ENCODE measurements at places on chromosomes 4 and X. TPM values are rescaled to one million over a fixed set of nuclear protein-coding genes. Genes with fewer than 3 reads are reported as not detected.

The CTAG2 gene
- total RNA-seq = not detected

The CCSER1 gene
- total RNA-seq = 7.2 TPM

The NEUROG2 gene
- total RNA-seq = not detected

The VSIG4 gene
- total RNA-seq = not detected

The LGI2 gene
- total RNA-seq = 4.1 TPM

The PHEX gene
- 0.70 TPM for total RNA-seq

The HPSE gene
- total RNA-seq = 1.0 TPM

The CYBB gene
- 0.38 TPM for total RNA-seq

The NAP1L3 gene
- 25.4 TPM for total RNA-seq

The IGSF1 gene
- 8.8 TPM for total RNA-seq

The RBM41 gene
- 22.5 TPM for total RNA-seq

The CHRNA9 gene
- not detected for total RNA-seq

The NDST4 gene
- 0.09 TPM for total RNA-seq

DNA sequence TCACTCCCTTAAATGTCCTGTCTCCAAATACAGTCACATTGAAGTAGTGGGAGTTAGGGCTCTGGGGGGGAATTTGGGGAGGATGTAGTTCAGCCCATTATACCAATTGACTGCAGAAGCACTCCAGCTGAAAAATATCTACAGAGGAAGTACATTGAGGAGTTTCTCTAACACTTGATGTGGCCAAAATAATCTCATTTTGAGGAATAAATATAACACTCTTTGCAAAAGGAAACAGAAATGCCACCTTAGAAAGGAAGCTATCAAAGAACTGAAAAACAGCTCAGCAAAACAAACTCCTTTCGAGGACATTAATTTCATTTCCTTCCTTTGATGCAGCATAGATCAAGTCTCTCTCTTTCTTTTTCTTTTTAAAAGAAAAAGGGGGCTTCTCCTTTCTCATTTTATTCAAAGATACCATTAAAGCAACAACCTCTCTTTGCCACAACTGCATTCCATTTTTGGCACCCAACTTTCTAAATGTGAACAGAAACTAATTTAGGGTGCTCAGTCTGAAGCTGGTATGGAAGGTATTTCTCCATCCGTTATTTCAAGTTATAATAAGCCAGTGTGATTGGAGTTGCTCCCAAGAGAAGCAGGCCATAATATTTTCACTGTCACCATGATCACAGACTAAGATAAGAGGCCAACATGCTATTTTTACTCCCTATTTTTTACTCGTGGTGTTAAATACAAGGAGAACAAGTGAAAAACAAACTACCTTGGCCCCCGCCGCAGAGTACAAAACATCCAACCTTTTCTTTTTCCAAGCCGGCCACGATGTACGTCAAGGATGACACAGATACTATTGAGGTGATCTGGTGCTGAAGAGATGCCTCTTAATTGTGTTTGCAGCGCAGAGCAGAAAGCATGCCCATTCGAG lies 230.4 kb upstream of the GATB start:
- peaks cover 35% of the 10 kb centered on the region for H3K4me1 ChIP-seq
- H3K27me3 ChIP-seq = peaks cover 8% of the 10 kb centered on the region
- H3K4me3 ChIP-seq = no peak overlapping the region
- DNase-seq = no peak
- H3K36me3 ChIP-seq = no peaks in the 10 kb centered on the region
- peak overlapping the region; percentile 14 for H3K27ac ChIP-seq

DNA sequence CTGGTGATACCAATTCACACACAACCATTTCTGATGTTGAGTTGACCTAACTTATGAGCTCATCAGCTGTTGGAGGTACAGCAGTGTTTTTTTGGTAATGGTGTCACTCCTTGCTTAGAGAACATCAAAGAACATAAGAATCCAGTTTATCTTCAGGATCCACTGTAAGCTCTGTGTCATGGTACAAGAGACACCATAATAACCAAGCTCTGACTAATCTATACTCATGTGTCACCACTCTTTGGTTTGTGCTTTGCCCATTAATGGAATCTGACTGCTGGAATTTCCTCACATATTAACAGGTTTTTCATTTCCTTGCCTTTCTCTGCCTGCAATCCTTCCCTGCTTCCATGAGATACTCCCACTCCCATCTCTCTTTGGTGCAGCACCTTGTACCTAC lies 735.1 kb upstream of the LCORL start:
- peaks cover 6% of the 10 kb centered on the region for H3K4me1 ChIP-seq
- no peak overlapping the region for H3K27ac ChIP-seq
- H3K27me3 ChIP-seq = no peaks in the 10 kb centered on the region
- no peak for DNase-seq

GRCh38 chr4:24645765-24646550 lies 61.6 kb upstream of the DHX15 start:
- no peaks in the 10 kb centered on the region for H3K36me3 ChIP-seq
- no peak for DNase-seq
- H3K4me3 ChIP-seq = no peak overlapping the region
- no peaks in the 10 kb centered on the region for H3K27me3 ChIP-seq
- H3K27ac ChIP-seq = no peak overlapping the region

- H3K27ac ChIP-seq = no peak overlapping the region
Measured at GRCh38 chr4:182604161-182604622, 313.0 kb downstream of the DCTD start.

GRCh38 chrX:20995829-20996228 lies 378.4 kb upstream of the CNKSR2 start:
- H3K27me3 ChIP-seq = no peaks in the 10 kb centered on the region
- H3K36me3 ChIP-seq = peaks cover 2% of the 10 kb centered on the region
- H3K4me3 ChIP-seq = no peak overlapping the region

GRCh38 chrX:129697204-129697829 lies 41.5 kb upstream of the XPNPEP2 start:
- peaks cover 5% of the 10 kb centered on the region for H3K27me3 ChIP-seq
- no peak overlapping the region for H3K4me3 ChIP-seq
- no peaks in the 10 kb centered on the region for H3K36me3 ChIP-seq

DNA sequence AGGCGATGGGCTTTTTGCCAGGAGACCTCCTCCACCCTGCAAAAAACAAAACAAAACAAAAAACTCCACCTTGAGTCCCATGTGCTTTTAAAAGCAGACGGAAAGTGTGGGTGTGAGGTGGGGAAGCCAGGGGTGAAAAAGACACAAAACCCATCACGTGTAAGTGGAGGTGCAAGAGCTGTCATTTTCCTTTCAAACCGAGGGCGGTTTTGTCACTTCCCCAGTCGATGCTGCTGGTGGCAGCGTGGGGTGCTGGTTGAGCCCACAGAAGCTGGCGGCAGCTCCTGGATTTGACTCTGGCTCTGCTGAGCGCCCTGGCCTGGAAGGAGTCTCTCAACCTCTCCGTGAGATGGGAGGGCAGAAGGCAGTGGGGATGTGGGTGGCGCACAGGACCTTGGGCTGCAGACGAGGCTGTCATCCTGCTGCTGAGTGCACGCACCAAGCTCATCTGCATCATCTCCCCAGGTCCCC lies 110.0 kb downstream of the PSAPL1 start:
- H3K36me3 ChIP-seq = no peaks in the 10 kb centered on the region
- no peak overlapping the region for H3K4me3 ChIP-seq
- peaks cover 1% of the 10 kb centered on the region for H3K27me3 ChIP-seq
- H3K27ac ChIP-seq = no peak overlapping the region
- peaks cover 9% of the 10 kb centered on the region for H3K4me1 ChIP-seq

GRCh38 chr4:25792200-25792791 lies 70.5 kb downstream of the SEL1L3 start:
- H3K27me3 ChIP-seq = no peaks in the 10 kb centered on the region
- H3K27ac ChIP-seq = no peak overlapping the region
- DNase-seq = no peak
- H3K4me3 ChIP-seq = no peak overlapping the region

- no peaks in the 10 kb centered on the region for H3K36me3 ChIP-seq
- H3K27ac ChIP-seq = no peak overlapping the region
Measured at GRCh38 chr4:135267148-135267865, 1065.7 kb upstream of the PABPC4L start.

- peaks cover 4% of the 10 kb centered on the region for H3K4me1 ChIP-seq
- no peak overlapping the region for H3K27ac ChIP-seq
- no peaks in the 10 kb centered on the region for H3K36me3 ChIP-seq
- H3K4me3 ChIP-seq = no peak overlapping the region
- no peak for DNase-seq
- peaks cover 45% of the 10 kb centered on the region for H3K27me3 ChIP-seq
Measured at GRCh38 chrX:153889123-153889522, 3.1 kb upstream of the L1CAM start.

DNA sequence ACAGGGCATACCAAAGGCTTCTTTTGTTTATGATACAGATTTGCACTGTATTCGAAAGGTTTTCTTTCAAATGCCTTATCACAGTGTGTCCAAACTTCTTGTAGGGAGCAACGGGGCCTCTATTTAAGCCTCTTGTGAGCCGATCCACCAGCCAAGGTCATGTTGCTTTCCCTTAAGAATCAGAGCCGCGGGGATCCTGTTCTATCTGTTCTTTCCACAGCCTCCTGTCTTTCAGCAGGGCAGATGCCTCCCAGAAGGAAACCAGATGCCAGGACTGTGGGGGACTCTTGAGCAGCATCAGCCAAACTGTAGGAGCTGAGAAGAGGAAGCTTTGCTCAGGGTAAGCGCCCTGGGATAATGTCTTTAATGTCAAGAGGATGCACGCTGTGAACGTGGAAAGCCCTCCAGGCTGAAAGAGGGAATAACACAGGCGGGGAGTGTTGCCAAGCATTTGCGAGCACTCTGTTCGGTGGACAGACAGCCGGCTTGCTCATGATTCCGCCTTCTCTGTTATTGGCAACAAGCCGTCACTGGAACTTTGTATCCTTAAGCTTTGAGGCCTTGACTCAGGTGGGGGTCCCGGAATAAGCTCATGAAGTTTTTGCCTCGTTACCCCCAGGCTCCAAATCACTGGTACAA lies 279.8 kb upstream of the FRG1 start:
- no peaks in the 10 kb centered on the region for H3K4me1 ChIP-seq
- no peak overlapping the region for H3K27ac ChIP-seq
- no peak overlapping the region for H3K4me3 ChIP-seq
- no peaks in the 10 kb centered on the region for H3K36me3 ChIP-seq
- H3K27me3 ChIP-seq = peaks cover 2% of the 10 kb centered on the region

DNA sequence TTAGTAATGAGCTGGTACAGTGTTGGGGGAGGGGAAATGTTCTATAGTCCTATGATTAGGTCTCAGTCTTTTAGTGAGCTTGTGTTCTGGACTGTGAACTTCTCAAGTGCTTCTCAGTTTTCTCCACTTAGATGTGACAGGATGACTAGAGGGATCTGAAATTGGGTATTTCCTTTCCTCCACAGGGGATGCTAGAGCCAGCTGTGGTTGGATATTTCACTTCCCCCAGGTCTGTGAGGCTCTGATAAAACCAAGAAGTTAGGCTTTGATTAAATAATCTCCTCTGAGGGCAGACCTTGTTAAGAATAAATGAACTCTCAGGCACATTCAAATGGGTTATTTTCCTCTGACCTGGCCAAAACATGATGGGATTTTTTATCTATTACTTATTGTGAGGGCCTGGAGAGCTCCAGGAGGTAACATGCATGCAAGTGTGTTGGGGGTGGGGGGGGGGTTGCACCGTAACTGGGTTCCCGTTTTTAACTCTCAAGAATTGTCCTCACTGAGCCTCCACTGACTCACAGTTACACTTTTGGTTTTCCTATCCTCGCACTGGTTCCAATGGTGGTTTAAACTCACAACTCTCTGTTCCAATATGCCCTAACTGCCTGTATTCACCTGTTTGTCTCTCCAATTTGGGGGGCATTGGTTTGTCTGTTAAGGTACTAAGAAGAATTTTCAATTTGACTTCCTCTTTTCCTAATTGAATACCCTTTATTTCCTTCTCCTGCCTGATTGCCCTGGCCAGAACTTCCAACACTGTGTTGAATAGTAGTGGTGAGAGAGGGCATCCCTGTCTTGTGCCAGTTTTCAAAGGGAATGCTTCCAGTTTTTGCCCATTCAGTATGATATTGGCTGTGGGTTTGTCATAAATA lies 28.1 kb upstream of the GLRA3 start:
- peaks cover 5% of the 10 kb centered on the region for H3K4me1 ChIP-seq
- H3K27ac ChIP-seq = no peak overlapping the region
- DNase-seq = no peak
- H3K36me3 ChIP-seq = no peaks in the 10 kb centered on the region
- H3K27me3 ChIP-seq = no peaks in the 10 kb centered on the region
- no peak overlapping the region for H3K4me3 ChIP-seq

GRCh38 chr4:176409627-176410026 lies 89.9 kb downstream of the SPCS3 start:
- no peak for DNase-seq
- H3K4me1 ChIP-seq = no peaks in the 10 kb centered on the region
- no peaks in the 10 kb centered on the region for H3K27me3 ChIP-seq
- no peak overlapping the region for H3K27ac ChIP-seq
- H3K4me3 ChIP-seq = no peak overlapping the region

DNA sequence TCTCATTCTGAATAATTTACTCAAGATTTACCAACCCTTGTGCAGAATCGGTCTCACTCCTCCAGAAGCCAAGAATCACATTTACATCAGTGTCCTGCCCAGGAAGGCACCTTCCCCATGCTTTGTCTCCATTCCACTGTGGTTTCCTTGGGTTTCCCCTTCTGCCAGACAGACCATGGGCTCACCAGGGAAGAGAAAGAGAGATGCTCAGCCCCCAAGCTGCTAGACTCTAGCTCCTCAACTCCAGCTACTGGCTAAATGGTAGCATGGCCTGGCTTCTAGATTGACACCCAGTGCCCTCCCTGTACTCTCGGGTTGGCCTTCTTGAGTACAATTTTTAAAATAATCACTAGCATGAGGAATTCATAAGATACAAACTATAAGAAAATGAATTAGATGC lies 12.9 kb downstream of the TLR10 start:
- H3K27ac ChIP-seq = no peak overlapping the region
- H3K36me3 ChIP-seq = no peaks in the 10 kb centered on the region
- H3K27me3 ChIP-seq = peaks cover 6% of the 10 kb centered on the region
- no peak for DNase-seq

- H3K36me3 ChIP-seq = peaks cover 7% of the 10 kb centered on the region
- no peaks in the 10 kb centered on the region for H3K27me3 ChIP-seq
- H3K27ac ChIP-seq = peak overlapping the region; percentile 78
- no peak for DNase-seq
Measured at GRCh38 chrX:13717700-13718472, 16.5 kb downstream of the TRAPPC2 start.

- H3K27ac ChIP-seq = no peak overlapping the region
- DNase-seq = no peak
- H3K4me3 ChIP-seq = no peak overlapping the region
- H3K36me3 ChIP-seq = no peaks in the 10 kb centered on the region
Measured at GRCh38 chrX:111854556-111855490, 21.2 kb upstream of the TRPC5OS start.

- no peaks in the 10 kb centered on the region for H3K27me3 ChIP-seq
- no peak overlapping the region for H3K4me3 ChIP-seq
- peaks cover 20% of the 10 kb centered on the region for H3K4me1 ChIP-seq
- no peak for DNase-seq
- H3K27ac ChIP-seq = no peak overlapping the region
Measured at GRCh38 chrX:16386126-16386525, 218.8 kb downstream of the MAGEB17 start.

GRCh38 chr4:135359128-135359527 lies 1157.5 kb upstream of the PABPC4L start:
- no peaks in the 10 kb centered on the region for H3K36me3 ChIP-seq
- no peak overlapping the region for H3K4me3 ChIP-seq
- DNase-seq = no peak
- H3K4me1 ChIP-seq = peaks cover 3% of the 10 kb centered on the region
- no peak overlapping the region for H3K27ac ChIP-seq
